ENCODE measurements at places on chromosomes 12 and 14. TPM values are rescaled to one million over a fixed set of nuclear protein-coding genes. Genes with fewer than 3 reads are reported as not detected.
A peak's percentile ranks its signal among the peaks of the same experiment; 100 is the strongest.

B4GALNT3 gene
- 10.3 TPM for polyA plus RNA-seq

KRT82 gene
- polyA plus RNA-seq, result not detected

PTGDR gene
- polyA plus RNA-seq, result 0.38 TPM

DNA sequence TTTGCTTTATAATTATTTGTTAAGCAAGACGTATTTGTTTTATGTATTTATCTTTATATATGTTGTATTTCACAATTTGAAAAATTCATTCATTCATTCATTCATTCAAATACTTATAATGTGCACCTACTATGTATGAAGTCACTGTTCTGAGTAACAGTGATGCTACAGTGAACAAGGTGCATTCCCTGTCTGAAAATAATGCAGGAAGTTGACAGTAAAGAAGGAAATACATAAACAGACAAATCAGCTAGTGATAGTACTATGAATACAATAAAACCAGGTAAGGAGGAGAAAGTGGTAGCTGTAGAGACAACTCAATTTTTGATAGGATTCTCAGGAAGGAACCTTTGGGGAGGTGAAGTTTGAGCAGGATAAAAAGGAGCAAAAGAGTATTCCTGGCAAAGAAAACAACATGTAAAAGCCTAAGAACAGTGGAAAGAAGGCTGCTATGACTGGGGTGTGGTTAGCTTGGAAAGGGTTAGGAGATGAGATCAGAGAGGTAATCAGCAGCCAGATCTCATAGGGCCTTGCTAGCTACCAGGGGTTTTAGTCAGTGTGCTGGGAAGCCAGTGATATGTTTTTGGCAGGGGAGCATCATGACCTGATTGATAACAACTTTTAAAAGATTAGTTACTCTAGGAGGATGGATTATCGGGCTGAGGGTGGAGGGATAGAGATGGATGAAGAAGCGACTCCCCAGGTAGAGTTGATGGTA, 17.4 kb downstream of the BICDL1 start:
- no peak for DNase-seq
- no peaks in the 10 kb centered on the region for H3K36me3 ChIP-seq
- H3K27me3 ChIP-seq, result no peaks in the 10 kb centered on the region
- H3K27ac ChIP-seq, result no peak overlapping the region
- H3K4me1 ChIP-seq, result no peaks in the 10 kb centered on the region
- no peak overlapping the region for H3K4me3 ChIP-seq

DNA sequence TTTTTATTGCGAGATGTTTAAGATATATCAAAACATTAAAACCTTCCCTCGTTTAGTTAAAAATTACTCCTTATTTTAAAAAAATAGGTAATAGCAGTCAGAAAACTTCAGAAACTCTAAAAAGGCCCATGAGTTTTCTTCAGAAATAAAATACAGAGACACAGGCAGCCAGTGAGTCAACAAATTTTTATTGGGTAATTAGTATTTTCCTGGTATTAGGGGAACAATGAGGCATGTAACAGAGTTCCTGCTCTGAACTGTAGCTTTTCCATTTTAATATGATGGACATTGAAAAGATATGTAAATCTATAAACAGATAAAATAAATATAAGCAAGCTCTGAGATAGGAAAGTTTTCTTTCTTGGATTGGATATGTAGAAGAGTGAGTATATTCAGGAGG, 399 bp upstream of the ZNF705A start:
- H3K27ac ChIP-seq, result no peak overlapping the region
- no peaks in the 10 kb centered on the region for H3K27me3 ChIP-seq
- no peaks in the 10 kb centered on the region for H3K36me3 ChIP-seq
- H3K4me1 ChIP-seq, result no peaks in the 10 kb centered on the region

DNA sequence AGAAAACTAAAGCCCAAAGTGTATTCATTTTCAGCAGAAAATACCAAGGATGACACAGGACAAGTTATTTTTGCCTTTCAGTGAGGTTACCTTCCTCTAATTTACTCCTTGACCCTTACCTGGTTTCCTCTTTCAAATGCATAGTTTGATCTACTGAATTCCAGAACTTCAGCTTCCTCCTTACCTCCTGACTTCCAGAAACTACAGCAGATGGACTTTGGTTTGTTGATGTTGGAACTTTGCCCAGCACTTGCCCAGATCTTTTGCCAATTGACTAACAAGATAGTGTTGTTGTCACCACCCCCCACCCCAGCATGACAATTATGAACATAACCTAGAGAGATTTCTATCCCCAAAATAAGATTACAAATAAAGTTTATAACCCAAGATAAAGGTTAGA, 63.2 kb downstream of the NAV3 start:
- no peak overlapping the region for H3K4me3 ChIP-seq
- H3K4me1 ChIP-seq, result no peaks in the 10 kb centered on the region
- no peaks in the 10 kb centered on the region for H3K27me3 ChIP-seq

GRCh38 chr14:51650716-51651387, 858 bp upstream of the FRMD6 start:
- no peaks in the 10 kb centered on the region for H3K4me1 ChIP-seq
- peak overlapping the region; percentile 60 for H3K4me3 ChIP-seq
- H3K27ac ChIP-seq, result peak overlapping the region; percentile 12
- no peaks in the 10 kb centered on the region for H3K36me3 ChIP-seq

- H3K27me3 ChIP-seq, result no peaks in the 10 kb centered on the region
- no peak for DNase-seq
- no peaks in the 10 kb centered on the region for H3K4me1 ChIP-seq
- no peak overlapping the region for H3K4me3 ChIP-seq
- H3K27ac ChIP-seq, result no peak overlapping the region
Measured at GRCh38 chr12:2792671-2793500, 1.9 kb upstream of the FKBP4 start.

GRCh38 chr12:133081159-133081780, 547 bp downstream of the ZNF140 start:
- no peak for DNase-seq
- peak overlapping the region; percentile 73 for H3K4me3 ChIP-seq
- H3K27me3 ChIP-seq, result no peaks in the 10 kb centered on the region
- no peaks in the 10 kb centered on the region for H3K4me1 ChIP-seq
